Common myeloid progenitor, CD34-positive (primary cell): ENCODE measurements at places on chromosomes 3 and 15.

GRCh38 chr3:53218131-53218530 lies 37.7 kb downstream of the TKT start:
- no peak for DNase-seq

GRCh38 chr3:108208831-108209230 lies 13.4 kb downstream of the IFT57 start:
- no peak for DNase-seq

- no peak for DNase-seq
These were observed 34.4 kb upstream of the GLCE start for GRCh38 chr15:69126054-69126469.

GRCh38 chr15:25805031-25805430 lies 58.1 kb downstream of the ATP10A start:
- DNase-seq = no peak

- DNase-seq = no peak
These were observed 3.6 kb downstream of the SNRK start for GRCh38 chr3:43289841-43290470.

DNA sequence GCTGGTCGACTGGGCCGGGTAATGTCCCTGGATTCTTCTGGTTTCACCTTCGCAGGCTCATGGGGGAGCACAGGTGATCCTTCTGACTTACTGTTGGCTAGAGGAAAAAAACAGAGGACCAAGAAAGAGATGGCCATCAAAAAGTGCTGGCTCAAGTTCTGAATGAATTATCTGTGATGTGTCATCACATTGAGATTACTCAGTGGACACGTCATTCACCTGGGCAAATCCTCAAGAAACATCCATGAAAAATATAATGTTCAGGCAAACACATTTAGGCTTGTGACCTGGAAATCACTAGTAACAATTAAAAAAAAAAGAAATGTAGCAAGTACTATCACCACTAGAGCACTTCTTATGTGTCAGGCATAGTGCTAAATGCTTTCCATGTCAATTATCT lies 81.5 kb upstream of the SLC2A2 start:
- DNase-seq = no peak

GRCh38 chr3:175207361-175207760 lies 348.2 kb downstream of the NAALADL2 start:
- no peak for DNase-seq

- no peak for DNase-seq
These were observed 54.2 kb upstream of the PIK3R4 start for GRCh38 chr3:130800829-130801228.

DNA sequence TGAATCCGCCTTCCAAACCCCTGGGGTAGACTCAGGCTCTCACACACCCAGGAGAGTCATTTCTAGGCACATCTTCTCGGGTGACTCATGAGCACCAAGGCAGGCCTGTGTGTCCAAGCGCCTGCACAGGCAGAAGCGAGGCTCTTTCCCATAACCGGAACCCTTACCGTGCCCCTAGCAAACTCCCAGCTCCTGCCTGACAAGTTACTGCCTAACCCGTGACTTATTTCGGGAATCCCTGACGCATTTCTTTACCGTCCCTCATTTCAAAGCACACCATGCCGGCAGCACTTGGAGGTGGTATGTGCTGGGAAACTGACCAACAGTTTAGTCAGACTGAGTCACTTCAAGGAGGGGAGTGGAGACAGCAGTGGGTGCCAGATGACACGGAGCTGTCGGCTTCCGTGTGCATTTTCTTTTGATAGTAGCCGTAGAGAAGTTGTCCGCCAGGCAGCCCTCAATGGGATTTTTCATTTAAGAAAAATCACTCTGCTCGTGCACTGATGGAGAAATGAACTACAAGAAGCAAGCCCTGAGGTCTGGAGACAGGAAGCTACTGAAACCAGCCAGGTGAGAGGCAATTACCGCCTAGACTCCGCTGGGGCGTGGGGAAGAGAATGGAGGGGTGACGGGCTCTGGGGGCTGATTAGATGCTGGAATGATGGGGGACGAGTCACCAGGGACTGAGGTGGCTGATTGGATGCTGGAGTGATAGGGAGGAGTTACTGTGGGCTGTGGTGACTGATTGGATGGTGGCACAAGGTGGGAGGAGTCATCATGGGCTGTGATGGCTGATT lies 17.3 kb upstream of the HRH1 start:
- no peak for DNase-seq

GRCh38 chr15:60299452-60300047 lies 98.2 kb downstream of the ANXA2 start:
- no peak for DNase-seq

DNA sequence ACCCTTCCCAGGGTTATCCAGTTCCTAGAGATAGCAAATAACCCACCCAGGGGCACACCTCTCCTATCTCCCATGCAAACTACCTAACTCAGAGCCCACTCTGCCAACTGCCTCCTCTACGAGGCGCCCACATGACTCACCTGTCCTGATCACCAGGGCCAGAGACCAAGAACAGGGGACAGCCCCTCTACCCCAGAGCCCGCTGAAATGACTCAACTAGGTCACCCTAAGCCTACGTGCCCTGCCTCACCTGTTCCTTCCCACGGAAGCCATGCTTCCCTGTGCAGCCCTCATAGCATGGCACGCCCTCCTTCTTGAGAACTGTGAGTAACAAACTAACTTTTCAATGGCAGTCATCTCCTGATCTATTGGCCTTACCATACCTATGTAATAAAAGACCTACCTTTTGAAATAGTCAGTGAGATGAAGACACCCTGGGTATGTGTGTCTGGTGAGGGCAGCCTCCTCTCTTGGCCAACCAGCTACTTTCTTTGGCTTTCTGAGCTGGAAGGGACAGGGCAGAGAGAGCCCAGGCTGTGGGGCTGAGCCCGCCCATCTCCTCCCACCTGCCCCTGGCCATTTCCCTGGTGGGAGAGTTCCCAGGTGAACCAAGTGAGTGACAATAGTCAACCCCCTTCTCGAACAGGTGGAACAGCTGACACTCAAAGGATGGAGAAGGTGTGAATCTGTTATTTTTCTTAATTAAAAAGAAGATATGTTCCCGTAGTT lies 25.5 kb upstream of the PRR23E start:
- DNase-seq = no peak

- no peak for DNase-seq
These were observed 37.8 kb downstream of the DLG1 start for GRCh38 chr3:197260491-197261163.

- DNase-seq = peak; percentile 28
These were observed 54.8 kb downstream of the CCDC54 start for GRCh38 chr3:107432013-107432515.

GRCh38 chr3:13497386-13497785 lies 17.3 kb downstream of the HDAC11 start:
- no peak for DNase-seq

DNA sequence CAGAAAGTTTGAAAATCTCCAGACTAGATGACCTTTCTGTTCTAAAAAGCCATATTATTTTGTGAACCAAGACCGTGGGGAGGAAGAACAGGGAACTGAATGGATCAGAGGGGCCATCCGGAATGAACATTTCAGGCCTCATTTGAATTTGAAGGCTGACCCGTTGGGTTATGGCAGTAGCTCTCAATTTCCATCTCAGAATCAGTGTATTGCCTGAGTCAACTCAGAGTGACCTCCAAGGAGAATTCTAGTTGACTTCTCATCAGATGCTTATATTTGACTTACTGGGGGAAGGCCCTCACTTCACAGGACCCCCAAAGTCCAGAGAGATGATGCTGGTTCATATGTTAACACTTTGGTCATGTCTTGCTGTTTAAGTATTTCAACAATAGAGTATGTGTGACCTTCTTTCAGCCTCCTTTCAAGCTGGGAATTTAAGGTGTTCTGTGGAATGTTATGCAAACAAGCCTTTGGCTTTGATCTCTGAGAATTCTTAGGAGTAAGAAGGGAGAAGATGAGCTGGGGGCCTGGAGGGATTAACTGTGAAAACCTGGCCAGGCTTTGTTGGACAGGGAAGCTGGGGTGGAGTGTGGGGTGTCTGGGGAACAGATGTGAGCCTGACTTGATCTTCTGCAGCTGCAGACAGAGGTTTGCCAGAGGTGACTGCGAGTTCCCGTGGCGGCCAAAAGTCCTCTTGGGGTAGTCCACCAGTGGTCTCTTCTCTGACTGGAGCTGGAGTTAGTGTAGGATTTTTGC lies 111.2 kb upstream of the RGMA start:
- no peak for DNase-seq

DNA sequence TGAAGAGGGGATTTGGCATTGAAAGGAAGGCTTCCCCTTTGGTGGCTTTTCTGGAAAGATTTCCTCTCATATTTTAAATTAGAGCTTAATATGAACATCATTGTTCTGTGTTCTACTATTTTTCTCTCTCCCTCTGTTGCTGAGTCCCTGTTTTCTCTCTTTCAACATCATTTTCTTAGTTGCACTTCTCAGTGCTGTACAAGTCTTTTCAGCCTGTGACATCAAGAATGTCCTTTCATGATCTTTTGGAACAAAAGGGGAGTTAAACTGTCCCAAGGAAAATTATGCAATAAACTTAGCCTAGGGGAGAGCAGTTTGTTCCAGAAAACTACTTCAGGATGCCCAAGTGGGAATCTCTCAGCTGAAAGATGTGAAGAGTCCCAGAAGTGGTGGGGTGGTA lies 325.1 kb downstream of the IL20RB start:
- no peak for DNase-seq

GRCh38 chr3:192417017-192417416 lies 310.3 kb downstream of the FGF12 start:
- DNase-seq = no peak

- DNase-seq = no peak
These were observed 259.6 kb upstream of the CTNNB1 start for GRCh38 chr3:40939741-40940130.

- DNase-seq = peak; percentile 33
These were observed 1.9 kb downstream of the RAP2B start for GRCh38 chr3:153163756-153164550.

GRCh38 chr3:57029383-57029782 lies 31.1 kb upstream of the SPATA12 start:
- no peak for DNase-seq

GRCh38 chr3:74124782-74125181 lies 489.7 kb downstream of the CNTN3 start:
- DNase-seq = no peak

DNA sequence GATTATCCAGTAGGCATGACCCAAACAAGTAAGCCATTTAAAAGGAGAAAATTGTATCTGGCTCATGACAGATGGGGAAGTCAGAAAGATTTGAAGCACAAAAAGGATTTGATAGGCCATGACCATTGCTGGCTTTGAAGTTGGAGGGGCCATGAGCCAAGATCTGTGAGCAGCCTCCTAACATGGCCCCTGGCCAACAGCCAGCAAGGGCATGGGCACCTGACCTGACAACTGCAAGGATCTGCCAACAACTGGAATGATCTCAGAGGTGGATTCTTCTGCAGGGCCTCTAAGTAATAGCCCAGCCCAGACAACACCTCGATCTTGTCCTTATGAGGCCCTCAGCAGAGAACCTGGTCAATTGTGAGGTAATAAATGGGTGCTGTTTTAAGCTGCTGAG lies 93.0 kb downstream of the ARNT2 start:
- no peak for DNase-seq

- DNase-seq = no peak
These were observed 433.5 kb upstream of the PPP2R3A start for GRCh38 chr3:135532021-135532420.

- DNase-seq = no peak
These were observed 61.2 kb upstream of the DNAJC19 start for GRCh38 chr3:181050738-181051137.

DNA sequence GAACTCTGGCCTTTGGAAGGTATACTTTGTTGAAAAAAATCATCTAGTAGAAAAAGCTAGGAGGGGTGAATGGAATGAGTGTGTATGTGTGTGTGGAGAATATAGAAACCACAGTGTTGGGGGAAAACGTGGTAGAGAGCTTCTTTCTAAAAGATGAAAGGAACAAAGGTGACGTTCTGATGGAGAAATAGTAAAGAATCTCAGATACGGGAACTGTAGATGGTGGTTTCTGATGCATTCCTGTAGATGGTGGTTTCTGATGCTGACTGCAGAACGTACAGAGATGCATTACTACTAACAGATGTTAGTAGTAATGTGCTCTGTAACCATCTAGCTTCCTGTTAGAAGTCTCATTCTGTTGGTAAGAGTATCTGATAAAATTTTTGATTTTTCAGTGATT lies 60.2 kb downstream of the VPS8 start:
- no peak for DNase-seq

DNA sequence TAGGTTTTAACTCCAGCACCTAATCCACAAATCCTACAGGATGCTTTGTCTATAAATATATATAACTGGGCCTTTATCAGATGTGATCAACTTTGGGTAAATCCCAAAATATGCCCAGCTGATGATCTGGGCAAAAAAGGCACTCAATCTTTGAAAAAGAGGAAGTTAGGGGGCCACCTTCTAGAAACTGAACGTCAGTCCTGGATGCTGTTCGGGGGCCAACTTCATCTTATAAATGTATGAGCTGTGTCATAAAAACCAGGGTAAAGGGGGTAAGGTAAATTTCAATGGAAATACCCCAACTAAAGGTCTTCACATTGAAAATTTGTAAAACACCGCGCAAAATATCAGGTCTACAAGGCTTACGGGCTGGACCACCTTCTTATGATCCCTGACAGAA lies 264.4 kb upstream of the UBE2E2 start:
- peak; percentile 5 for DNase-seq

DNA sequence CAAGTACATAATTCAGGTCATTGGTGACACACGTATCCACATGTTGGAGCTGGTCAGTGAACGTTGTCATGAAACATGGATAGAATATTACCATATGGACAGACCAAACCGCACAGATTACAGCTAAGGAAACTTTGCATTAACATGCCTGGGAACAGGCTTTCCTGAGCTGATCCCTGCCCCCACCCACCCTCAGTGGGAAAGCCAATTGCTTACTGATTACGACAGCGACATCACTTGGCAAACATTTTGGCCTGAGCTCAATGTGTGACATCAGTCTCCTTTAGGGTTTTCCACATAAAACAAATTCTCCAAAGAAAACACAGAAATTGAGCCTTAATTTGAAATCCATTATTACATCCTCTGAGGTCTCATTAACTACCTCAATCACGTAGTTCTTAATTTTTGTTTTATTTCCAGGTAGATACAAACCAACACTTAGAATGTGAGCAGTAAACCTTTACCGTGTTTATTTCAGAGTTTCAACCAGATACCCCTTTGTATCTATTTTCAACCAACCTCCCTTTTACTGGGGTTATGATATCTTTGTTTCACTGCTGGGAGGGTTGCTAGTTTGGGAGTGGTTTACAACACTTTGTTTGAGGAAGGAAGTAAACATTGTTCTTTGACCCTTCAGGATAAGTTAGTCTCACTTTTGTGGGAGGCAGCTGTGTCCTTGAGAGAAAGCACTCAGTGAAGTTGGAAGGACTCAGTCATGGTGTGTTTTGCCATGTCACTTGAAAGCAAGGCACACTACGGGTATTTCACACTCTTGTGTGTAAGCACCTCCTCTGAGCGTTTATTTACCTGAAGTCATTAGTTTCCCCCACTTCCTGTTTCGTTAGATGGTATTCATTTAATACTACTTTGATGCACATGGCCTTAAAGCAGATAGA lies 103.1 kb downstream of the CMSS1 start:
- DNase-seq = peak; percentile 56
